Stimulated activated CD4-positive, alpha-beta T cell treated with anti-CD3 and anti-CD28 coated beads, Interleukin-15, amount 100 ng/mL, for 48 hours (primary cell): ENCODE measurements at places on chromosomes 7 and 10.

DNA sequence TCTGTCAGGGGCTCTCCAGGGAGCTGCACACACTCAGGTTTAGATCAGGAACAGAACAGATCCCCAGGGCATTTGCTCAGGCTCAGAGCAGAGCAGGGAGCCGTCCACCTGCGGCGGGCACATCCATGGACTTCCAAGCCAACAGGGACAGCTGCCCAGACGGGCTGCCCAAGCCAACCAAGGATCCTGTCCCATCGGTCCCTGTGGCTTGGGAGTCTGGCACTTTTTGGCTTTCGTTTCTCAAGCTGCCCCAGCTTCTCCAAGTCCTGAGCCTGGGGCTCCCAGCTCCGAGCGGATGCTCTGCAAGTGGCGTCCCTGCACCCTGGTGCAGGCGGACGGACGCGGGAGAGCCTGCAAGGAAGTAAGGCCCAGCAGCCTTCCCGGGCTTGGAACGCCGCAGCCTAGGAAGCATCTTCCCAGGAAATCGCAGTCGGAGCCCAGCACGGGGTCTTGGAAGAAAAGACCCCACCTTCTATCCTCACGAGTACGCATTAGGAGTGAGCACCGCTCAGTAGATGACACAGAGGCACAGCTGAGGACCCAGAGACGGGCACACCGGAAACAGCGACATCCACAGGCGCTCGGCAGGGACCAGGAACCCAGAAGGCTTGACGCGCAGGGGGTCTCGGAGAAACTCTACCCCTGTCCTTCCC lies 6.0 kb downstream of the GPR146 start:
- no peak for DNase-seq

- DNase-seq: no peak
These were observed 2.3 kb downstream of the TMEM184A start for GRCh38 chr7:1553512-1554210.

DNA sequence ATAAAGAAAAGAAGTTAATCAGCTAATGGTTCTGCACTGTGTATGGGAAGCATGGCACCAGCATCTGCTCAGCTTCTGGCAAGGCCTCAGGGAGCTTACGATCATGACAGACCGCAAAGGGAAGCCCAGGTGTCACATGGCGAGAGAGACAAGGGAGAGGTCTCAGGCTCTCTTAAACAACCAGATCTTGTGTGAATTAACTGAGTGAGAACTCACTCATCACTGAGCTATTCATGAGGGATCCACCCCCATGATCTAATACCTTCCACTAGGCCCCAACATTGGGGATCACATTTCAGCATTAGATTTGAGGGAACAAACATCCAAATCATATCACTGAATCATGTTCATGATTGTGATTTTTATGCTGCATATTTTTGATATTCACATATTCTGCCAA lies 5.8 kb downstream of the USP54 start:
- no peak for DNase-seq

DNA sequence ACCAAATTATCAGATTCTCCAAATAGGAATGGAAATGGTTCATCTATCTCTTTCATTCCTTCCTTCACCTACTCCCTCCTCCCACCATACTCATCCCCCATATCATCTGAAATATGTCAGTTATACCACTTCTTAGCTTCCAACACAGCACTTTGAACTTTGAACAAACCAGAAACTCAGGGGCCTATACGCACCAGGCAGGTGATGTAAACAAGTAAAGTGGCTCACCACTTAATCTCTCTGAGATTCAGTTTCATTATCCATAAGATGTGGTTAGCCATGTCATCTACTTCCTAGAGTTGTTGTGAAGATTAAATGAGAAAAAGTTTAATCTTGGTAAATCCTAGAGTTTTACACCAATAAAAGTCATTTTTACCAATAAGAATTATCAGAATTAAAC lies 65.9 kb upstream of the LRRN3 start:
- peak; percentile 13 for DNase-seq

- DNase-seq: no peak
These were observed 129.3 kb downstream of the FAM107B start for GRCh38 chr10:14645239-14645960.

- DNase-seq: no peak
These were observed 68.2 kb downstream of the C10orf143 start for GRCh38 chr10:130042381-130042780.
